HCEC 1CT (cell line): ENCODE measurements at places on chromosomes 3 and 15.
A peak's percentile ranks its signal among the peaks of the same experiment; 100 is the strongest.

DNA sequence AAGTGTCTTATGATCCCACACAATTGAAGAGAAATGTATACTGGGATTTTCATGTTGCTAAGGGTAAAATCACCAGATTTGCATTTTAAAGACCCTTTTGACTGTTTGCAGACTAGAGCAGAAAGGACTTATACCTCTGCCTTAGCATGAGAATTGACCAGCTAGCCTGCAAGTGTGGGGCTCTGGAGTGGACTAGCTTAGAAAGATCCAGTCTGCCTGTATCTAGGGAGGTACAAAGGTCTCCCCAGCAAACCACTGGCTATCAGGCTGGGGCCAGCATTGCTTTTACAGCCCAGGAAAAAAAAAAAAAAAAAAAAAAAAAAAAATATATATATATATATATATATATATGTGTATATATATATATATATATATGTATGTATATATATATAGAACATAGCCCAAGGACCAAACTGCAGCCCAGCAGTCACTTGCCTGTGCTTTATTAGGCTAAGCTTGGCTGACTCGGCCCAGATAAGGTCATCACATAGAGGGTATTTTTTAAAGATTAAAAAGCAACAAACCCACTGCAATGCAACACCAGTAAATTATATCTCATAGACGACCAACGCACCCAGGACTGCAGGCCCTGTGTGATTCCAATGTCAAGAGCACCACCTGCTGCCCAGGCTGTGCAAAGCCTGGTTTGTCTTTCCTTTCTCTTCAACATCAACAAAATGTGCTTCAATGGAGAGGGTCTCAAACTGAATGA, 63.7 kb downstream of the DCLK3 start:
- peak; percentile 69 for DNase-seq

DNA sequence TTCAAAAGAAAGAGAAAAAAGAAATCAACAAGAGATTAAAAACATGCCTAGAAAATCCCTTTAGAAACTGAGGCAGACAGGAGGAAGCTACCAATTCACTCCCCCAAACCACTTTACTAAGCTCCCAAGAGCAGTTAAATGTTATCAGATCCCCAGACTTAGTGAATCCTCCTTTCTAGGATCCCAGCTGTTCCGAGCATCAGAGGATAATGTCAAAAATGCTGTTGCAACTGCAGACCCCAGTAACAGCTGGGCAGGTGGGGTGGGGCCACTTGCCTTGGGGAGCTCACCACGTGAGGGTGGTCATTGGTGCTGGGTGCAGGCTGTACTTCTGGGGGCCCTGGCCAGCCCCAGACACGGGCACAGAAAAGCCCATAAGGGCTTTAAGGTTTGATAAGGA, 9.1 kb downstream of the POMGNT2 start:
- no peak for DNase-seq

DNA sequence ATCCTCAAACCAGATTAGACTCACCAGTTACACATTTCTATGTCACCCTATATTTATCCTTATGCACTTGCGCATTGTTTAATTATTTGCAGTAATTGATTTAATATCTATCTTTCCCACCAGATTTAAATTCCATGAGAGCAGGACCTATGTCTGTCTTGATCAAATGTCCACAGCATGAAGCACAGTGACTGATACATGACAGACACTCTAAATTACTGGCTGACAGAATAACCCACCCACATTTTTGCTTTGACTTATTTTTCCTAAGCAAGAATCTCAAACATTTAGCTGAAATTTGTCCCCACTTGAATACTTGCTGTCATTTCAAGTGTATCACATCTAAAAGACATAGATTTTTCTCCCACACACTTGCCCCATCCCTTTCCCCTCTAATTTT, 7.5 kb downstream of the CD200R1 start:
- DNase-seq, result no peak

DNA sequence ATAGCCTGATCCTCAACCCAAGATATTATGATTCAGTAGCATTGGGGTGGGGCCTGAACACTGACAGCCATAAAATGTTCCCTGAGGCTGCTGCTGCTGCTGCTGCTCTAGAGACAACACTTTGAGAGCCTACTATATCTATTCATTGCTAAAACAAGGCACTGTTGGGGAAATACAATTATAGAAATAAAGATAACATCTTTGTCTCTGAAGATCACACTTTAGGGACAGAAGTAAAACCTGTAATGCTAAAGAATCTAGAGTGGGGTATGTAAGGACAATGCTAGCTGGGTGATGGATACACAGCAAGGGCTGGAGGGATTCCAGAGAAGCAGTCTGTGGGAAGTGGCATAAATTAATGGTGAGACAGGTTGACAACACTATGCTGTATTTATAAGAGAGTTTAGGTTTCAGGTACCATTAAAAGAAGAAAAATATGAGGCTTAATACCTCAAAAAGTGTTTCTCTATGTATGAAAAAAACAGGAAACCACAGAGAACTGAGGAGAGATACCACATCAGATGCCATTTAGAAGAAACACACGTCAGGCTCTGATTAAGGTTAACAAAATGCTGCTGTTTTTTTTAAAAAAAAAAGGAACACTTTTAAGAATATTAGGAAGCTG, 115.9 kb downstream of the CBLB start:
- peak; percentile 14 for DNase-seq

DNA sequence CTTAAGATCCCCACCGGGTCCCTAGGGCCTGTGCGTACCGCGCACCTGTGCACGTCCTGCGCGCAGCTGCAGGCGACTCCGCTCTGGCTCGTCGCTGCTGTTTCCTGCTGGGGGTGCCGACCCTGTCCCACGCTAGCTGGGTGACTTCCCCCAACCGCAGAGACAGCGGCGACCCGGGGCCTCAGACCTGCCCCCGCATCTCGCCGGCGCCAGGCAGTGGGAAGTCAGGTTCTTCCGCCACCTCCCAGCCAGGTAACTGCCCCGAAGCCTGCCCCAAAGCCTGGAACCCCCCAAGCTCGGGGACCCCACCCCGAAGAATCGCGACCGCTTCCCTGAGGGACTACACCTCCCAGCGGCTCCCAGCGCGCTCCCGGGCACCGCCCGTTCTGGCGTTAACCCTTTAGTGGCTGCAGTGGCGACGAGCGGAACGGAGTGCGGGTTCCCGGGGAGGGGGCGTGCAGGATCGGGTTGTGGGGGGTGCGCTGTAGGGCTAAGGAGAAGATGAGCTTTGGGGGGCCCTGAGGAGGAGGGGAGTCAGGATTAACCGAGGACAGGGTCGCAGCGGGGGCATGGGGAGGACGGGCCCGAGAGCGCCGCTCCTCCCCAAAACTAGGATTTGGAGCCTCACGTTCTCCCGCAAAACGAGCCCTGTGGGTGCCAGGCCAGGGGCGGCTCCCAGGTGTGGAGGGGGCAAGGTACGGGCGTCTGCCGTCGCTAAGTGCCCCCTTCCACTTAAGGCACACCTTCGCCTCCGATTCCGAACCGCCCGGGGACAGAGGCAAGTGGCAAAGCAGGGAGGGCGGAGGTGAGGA, 589 bp downstream of the NEIL1 start:
- DNase-seq, result no peak

GRCh38 chr15:75662823-75663519, 15.3 kb downstream of the SNX33 start:
- no peak for DNase-seq

- DNase-seq, result peak; percentile 77
Measured at GRCh38 chr3:172397716-172398405, 50.4 kb downstream of the GHSR start.

DNA sequence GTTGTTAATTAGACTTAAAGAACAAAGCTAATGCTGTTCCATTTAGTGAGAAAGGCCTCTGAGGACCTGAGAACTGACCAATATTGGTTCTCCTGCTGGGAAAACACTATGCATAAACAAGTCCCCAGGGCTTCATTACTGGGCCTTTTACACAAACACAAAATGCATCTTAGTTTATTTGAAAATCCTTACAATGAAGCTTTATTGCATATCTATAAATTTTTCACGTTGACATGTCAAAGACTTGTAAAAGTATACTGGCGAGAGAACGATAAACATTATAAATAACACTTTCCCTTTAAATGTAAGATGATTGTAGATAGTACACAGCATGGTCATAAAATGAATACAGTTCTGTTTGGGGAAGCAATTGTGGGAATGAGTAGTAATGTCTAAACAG, 151.7 kb downstream of the ROBO2 start:
- no peak for DNase-seq

DNA sequence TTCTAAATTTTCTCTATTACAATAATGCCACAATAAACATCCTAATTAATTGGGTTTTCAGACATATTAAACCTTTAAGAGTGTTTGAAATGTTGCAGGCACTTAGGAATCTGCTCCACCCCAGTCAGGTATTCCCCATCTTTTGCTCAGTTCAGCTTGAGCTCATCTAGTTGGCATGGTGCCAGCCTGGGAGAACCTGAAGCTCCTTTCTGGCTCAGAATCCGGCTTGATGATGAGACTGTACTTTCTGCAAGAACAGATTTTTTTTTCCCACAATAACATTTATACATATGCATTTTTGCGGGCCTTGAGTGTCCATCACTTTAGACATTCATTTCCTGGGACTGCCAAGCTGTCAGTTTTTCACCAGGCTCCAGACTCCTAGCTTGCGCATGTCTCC, 7.7 kb upstream of the OXSR1 start:
- DNase-seq, result no peak

- DNase-seq, result no peak
Measured at GRCh38 chr3:150828261-150828660, 65.3 kb upstream of the SIAH2 start.

DNA sequence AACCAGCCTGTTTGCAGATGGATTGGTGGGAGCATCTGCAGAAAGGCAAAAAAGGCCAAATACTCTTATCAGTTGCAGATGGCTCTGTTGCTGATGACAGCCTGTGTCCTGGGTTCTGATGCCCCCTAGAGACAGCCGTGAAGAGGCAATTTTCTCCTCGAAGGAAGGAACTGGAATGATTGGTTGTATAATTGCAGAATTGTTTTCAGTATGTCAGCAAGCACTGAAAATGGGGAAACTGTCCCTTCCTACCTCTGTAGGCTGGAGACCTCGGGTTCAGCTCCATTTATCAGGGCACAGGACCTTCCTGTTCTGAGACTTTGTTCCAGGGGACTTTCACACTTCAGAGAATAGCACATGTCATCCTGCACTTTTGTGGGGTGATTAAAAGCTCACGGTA, 103.0 kb downstream of the PGPEP1L start:
- peak; percentile 66 for DNase-seq

DNA sequence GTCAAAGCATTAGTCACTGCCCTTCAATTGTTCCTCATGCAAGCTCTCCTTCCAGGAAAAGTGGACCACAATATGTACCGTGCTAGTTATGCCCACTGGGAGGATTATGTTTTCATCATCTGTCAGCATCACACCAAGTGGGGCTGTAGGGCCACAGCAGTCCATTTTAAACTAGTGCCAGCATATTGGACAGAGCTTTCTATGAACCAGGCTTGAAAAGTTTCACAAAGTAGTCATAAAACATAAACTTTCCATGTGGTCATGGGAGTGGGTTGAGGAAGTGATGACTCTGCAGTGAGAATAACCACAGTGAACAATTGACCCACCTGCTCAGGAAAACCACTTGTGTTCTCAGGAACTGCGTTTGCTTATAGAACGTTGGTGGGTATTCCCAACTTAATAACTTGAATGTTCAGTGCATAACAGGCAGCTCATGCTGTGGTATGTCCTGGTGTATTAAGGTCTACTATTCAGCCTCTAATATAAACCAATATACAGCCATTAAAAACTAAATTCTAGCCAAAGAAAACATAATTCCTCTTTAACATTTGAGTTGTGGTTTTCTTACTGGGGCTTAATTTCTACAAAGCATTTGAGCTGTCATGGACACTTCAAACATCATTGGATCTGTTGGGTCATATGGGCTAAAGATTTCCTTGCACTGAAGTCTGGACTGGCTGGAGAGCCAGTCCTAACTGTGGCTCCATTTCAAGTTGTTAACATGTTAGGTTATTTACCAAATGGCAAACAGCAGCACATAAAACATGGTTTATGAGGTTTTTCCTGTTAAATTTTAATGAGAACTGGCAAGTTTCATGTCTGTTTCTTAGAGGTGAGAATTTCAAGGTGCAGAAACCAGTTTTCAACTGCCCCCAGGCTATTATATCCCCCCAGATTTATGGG, 274.1 kb downstream of the OTOL1 start:
- DNase-seq, result no peak

DNA sequence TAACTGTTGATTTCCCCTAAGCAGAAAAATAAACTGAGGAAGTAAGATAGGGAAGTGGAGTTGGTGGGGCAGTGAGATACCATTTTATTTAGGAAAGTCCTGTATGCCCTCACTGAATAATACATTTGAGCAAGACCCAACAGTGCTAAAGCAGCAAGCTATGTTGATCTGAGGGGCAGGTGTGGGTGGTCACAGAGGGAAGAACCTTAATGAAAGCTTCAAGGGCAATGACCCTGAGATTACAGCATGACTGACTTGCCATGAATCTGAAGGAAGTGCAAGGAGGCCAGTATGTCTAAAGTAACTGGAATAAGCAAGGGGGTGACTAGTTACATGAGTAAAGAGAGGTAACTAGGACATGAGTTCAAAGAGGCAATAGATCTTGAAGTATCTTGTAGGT, 159.5 kb downstream of the CD47 start:
- no peak for DNase-seq

GRCh38 chr3:140463355-140463754, 214.5 kb upstream of the TRIM42 start:
- no peak for DNase-seq

DNA sequence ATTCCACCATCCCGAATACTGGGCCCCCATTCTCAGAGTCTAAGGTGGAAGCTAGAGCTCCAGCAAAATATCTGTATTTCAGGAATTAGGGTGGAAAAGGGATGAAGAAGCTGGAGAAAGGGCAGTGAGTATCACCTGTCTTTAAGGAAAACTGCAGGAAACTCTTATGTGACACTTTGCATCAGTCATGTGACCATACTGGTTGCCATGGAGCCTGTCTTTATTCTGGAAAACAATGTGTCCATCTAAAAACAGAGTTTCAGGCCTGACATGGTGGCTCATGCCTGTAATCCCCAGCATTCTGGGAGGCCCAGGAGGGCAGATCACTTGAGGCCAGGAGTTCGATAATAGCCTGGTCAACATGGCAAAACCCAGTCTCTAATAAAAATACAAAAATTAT, 52.9 kb upstream of the FSIP1 start:
- DNase-seq, result no peak

GRCh38 chr3:48989126-48989795, 780 bp upstream of the P4HTM start:
- no peak for DNase-seq

DNA sequence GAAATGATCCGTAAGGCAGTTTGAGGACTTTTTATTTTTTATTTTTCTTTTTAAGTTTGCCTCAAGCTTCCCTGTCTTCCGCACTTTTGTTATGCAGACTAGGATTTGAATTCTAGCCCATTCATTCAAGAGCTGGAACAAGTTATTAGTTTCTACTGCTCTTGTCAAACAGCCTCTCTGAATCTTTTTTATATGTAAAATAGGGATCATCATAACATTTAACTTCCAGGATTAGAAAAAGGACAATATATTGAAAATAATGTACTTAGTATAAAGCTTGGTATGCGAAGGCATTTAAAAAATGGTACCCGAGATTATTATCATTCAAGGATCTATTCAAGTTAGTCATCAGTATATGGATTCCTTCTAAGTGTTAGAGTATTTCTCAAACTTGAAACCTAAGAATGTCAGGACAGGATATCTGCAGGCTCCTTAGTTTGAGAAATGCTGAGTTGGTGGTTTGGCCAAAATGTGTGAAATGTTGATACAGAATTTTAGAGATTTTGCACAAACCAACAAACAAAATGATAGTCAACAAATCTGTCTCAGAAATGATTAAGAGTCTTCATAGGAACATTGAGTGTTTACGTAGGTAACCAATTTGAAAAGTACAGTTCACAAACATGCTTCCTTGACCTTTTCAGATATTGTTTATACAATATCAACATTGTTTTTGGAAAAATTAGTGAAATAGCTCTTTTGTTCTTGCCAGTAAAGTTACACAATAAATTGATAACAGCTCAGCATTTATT, 40.5 kb upstream of the IGSF10 start:
- no peak for DNase-seq
